ENCODE measurements at places on chromosomes 6 and 20.

- no peak for DNase-seq
Measured at GRCh38 chr6:46050845-46051405, 35.3 kb upstream of the CLIC5 start.

DNA sequence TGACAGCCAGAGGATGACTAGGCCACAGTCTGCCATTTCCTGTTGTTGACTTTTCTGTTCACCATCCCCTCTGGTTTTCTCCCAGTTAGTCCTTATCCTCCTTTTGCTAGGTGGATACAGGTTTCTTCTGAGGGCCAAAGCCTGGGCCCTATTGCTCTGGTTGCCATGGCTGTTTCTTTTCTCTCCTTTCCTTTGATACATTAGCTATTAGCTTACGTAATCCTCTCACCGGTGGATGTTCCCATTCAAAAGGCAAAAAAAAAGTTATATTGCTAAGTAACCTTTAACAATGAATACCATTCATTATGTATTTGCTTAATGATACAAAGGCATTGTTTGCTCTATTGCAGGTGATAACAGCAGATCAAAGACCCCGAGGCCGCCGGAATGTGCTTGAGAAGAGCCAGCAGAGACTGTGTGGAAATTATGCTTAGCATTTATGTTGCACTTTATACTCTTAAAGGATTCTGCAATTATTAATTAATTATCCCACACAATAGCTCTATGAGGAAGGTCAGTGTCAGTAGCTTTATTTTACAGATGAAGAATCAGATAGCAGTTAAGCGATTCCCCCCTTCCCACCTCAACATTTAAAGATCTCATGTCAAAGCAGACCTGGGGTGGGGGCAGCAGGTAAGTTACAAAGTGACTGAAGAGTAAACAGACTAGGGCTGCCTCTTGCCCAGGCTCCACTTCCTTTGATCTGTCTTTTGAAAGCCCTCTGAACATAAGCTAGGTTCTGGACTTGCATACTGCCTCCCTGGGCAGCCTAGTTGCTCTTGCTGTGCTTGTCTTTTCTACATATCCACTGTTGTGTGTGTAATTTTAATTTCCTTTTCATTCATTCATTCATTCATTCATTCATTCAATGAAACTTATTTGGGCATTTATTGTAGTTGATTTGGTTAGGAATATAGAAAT, 14.5 kb upstream of the TFB1M start:
- DNase-seq = no peak

DNA sequence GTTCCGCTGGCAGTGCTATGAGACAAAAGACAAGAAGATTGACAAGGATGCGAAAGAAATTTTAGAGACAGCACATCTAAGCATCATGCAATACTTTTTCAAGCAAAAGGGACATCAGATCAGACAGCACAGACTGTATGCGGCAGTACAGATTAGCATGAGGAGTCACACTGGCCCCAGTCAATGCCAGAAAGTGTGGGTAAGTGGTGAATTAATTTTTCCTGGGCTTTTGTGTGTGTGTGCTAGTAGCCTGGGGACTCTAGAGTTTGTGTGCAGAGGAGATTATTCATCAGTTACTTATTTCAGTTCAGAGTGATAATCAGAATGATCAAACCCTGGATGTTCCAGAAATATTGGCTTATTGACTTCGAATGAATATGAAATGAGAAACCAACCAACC, 47.2 kb downstream of the LAMA4 start:
- DNase-seq = no peak

GRCh38 chr6:37699138-37699766, 1.6 kb upstream of the MDGA1 start:
- DNase-seq = no peak

Measured in CD14-positive monocyte (primary cell).